Osteoblast (primary cell): ENCODE measurements at places on chromosomes 13 and 19. TPM values are rescaled to one million over a fixed set of nuclear protein-coding genes. Genes with fewer than 3 reads are reported as not detected.

DNA sequence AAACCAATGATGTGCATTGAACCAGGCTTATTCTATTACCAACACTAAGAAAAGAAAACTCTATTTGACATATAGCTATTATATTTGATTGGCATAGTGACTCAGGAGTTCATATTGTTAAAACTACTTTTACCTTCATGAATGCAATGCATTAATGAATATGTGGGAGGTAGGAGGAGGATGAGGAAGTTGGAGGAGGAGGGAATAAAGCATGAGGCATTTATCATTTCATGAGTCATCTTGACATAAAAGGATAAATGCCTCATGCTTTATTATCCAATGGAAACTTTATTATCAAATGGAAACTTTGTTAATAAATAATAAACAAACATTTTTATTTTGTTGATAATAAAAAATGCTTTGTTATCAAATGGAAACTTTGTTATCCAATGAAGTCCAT lies 116.5 kb downstream of the SPRY2 start:
- DNase-seq = no peak

GRCh38 chr19:55160128-55160985 lies 2.8 kb upstream of the TNNI3 start:
- peak; percentile 100 for DNase-seq

DNA sequence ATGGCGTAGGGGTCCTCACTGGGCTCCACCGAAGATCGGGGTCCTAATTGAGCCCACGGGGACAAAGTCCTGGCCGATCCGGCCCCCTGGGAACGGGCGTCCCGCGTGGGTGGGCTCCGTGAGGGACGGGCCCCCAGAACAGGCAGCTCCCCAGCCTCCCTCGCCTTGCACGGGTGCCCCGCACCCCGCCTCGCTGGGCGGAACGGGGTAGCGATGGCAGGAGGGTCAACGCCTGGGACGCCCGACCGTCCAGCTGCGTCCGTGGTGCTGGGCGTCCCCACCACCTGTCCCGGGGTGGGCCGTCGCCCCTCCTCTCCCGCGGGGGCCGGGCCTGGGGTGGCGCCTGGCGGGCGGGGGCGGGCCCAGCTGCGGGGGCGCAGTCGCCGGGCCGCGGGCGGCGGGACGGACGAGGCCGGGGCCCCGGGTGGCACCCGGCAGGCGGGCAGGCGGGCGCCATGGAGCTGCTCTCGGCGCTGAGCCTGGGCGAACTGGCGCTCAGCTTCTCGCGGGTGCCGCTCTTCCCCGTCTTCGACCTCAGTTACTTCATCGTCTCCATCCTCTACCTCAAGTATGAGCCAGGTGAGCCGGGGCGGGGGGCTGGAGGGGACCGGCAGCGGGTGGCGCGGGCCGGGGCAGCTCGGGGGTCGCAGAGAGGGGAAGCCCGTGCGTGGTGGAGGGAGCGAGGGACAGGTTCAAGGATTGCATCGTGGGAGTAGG lies at the start of gene TMEM38A:
TMEM38A (plus strand) TSS at position 377 of the 717 bp plus-strand sequence; CDS start at position 456, 79 bp downstream.
- DNase-seq = peak; percentile 85

SCN1B gene
- total RNA-seq = 4.7 and 5.6 TPM in 2 replicates

NUFIP1 gene
- 2.4 and 3.3 TPM in 2 replicates for total RNA-seq
